ENCODE measurements at places on chromosomes 5 and 9. TPM values are rescaled to one million over a fixed set of nuclear protein-coding genes. Genes with fewer than 3 reads are reported as not detected.

The PCDHGA4 gene
- 0.17 TPM for total RNA-seq

The GABRB2 gene
- total RNA-seq = not detected

- DNase-seq = peak; percentile 87
These were observed 81.2 kb upstream of the CCDC112 start for GRCh38 chr5:115377468-115378217.

DNA sequence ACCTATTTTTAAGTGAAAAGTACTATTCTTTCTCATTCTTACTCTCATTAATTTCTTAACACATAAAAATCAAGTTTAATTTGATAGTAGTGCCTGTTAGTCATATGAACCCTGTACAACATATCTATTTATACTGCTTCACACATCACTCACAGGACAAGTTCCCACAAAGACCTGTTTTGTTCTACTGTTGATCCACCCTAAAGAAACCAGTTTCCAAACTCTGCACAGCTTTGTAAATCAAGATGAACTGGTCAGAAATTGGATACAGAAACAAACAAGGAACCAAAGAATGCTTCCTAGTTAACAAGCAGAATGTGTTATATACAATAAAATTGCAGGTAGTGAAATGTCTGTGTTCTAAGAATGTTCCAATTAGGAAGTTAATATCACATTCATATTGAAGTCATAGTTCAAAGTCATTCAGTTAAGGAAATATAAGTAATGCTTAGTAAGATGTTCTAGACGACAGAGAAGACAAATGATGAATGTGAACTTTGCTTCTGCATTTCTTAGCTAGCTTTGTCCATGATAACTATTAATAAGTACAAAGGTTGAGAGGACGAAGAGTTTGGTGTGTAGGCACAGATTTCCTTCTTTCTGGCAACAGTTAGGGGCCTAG is 33.4 kb downstream of the C9orf85 start:
- peak; percentile 13 for DNase-seq

DNA sequence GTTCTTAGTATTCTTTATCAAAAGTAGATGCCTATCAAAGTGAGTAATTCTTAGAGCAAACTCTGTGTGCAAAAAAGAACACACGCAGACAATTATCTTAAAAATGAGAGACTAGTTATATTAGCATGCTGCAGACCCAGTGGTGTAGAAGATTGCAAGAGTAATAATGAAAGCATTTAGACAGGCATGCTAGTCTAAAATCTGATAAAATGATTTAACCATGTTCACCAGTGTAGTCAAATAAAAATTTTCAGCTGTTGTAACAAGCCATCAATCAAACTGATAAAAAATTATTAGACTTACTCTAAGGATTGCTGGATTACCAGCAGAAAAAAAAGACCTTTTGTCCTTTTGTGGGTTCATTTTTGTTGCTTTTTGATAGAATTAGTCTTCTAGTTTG is 241.9 kb upstream of the TLE4 start:
- DNase-seq = no peak

DNA sequence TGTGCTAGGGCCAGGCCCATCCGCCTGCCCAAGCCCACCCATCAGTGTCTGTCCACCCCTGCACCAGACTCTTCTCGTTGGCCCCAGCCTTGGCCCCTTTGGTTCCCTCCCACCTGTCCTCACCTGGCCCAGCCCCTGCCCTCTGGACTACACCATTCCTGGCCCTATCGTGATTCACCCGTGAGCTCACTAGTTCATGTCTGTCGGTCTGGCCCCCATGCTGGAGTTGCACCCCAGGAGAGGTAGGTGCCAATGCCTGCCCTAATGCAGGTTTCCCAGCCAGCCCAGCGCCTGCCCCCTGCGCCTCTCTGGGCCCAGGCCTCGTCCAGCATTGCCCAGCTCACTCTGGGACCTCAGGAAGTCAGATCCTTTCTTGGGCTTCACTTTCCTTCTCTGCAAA is 115.4 kb upstream of the LMX1B start:
- DNase-seq = no peak

DNA sequence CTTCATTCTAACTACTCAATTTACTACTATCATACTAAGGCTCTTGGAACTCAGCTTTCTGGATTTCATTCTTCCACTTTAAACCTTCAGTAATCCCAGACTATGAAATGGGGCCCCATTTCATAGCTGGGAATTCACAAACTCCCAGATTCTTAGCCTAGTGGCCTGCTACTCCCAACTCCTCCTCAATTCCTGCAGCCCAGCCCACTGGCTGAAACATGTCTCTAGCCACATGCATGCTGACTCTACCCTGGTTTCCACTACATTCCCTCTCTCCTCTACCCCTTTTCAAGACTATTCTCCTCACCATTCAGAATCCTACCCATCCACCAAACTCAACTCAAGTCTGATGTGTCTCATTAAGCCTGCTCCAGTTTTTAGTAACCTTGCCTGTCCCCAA is 370.6 kb downstream of the BNC2 start:
- DNase-seq = no peak

DNA sequence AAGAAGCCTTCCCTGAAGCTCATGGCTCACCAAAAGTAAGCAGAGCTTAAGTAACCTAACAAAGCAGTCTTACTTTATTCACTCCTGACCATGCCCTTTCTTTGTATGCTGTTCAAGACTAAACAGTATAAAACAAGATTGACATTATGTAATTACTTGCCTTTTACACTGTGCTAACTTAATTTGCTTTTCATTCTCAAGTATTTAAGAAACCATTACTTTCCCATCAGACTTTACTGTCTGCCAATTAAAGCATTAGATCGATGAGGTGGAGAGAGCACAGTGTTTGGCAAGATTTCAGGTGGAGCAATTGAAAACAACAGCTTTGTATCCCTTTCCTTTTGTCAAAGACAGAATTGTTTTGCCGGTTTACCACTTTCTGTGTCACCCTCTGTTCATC is 98.2 kb downstream of the RORB start:
- DNase-seq = no peak
